ENCODE measurements at places on chromosomes 4 and X.

GRCh38 chrX:136868283-136869055 is 12.1 kb downstream of the RBMX start:
- H3K4me3 ChIP-seq = no peak overlapping the region
- H3K27ac ChIP-seq = no peak overlapping the region
- DNase-seq = no peak
- H3K36me3 ChIP-seq = peaks cover 21% of the 10 kb centered on the region
- no peaks in the 10 kb centered on the region for H3K4me1 ChIP-seq
- H3K27me3 ChIP-seq = no peaks in the 10 kb centered on the region

DNA sequence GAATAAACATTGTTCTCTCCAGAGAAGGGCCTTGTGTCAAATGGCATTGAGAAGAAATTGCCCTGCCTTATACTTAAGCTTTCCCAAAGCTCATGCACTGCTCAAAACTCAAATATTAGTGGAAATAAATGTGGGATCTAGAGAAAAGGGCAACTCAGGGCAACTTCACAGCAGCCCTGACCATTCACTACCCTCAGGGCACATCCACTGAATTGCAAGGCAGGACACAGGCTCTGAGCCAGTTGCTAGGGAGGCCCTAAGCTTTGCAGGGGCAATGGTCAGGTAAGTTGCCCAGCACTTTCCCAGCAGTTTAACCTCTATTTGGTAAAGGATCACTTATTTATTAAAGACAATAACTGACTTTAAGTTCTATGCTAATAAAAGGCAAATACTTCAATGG is 255.3 kb upstream of the TEX13A start:
- no peaks in the 10 kb centered on the region for H3K27me3 ChIP-seq
- H3K4me1 ChIP-seq = no peaks in the 10 kb centered on the region
- no peak overlapping the region for H3K4me3 ChIP-seq
- H3K36me3 ChIP-seq = no peaks in the 10 kb centered on the region

- H3K27me3 ChIP-seq = no peaks in the 10 kb centered on the region
- DNase-seq = no peak
- H3K4me3 ChIP-seq = peak overlapping the region; percentile 8
- no peak overlapping the region for H3K27ac ChIP-seq
- no peaks in the 10 kb centered on the region for H3K36me3 ChIP-seq
These were observed 925.6 kb downstream of the SH3BGRL start for GRCh38 chrX:82127228-82128123.

DNA sequence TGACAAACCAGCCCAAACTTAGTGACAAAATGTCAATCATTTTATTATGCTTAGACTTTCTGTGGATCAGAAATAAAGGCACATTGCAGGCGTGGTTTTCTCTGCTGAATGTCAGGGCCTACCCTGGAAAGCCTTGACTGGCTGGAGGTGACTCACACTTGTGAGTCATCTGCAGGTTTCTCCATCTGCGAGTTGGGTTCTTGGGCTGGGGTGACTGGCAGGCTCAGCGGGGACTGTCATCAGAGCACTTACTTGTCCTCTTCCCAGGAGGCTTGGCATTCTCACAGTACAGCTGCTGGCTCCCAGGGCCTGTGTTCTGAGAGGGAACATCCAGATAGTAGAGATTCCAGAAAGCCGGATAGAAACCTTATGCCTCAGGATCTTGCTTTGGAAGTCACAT is 153.8 kb upstream of the AGA start:
- H3K4me3 ChIP-seq = no peak overlapping the region
- no peak for DNase-seq
- no peaks in the 10 kb centered on the region for H3K27me3 ChIP-seq
- no peaks in the 10 kb centered on the region for H3K36me3 ChIP-seq
- no peak overlapping the region for H3K27ac ChIP-seq
- no peaks in the 10 kb centered on the region for H3K4me1 ChIP-seq

DNA sequence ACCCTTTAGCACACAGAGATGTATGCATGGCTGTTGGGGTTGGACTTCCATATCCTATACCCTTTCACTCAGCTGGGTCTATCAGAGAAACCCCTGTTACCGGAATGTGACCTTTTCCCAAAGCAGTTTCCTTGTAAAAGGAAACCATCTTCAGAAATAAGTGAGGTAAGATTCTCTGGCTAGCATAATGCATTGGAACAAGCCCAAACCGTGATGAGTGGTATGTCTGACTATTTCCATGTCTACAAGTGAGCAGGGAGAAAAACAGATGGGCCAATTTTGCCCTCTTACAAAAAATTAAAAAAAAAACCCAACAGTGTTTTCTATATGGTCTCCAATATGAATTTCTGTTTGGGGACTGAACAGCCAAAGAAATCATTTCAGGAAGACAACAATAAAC is 283.9 kb downstream of the SMARCA1 start:
- no peak for DNase-seq
- no peak overlapping the region for H3K27ac ChIP-seq
- H3K4me1 ChIP-seq = no peaks in the 10 kb centered on the region
- no peaks in the 10 kb centered on the region for H3K36me3 ChIP-seq
- no peak overlapping the region for H3K4me3 ChIP-seq

GRCh38 chrX:10178866-10179463 is 22.2 kb downstream of the CLCN4 start:
- H3K36me3 ChIP-seq = no peaks in the 10 kb centered on the region
- no peaks in the 10 kb centered on the region for H3K27me3 ChIP-seq
- DNase-seq = no peak
- H3K27ac ChIP-seq = no peak overlapping the region
- no peaks in the 10 kb centered on the region for H3K4me1 ChIP-seq

- H3K4me3 ChIP-seq = no peak overlapping the region
- DNase-seq = no peak
- H3K4me1 ChIP-seq = no peaks in the 10 kb centered on the region
- H3K36me3 ChIP-seq = no peaks in the 10 kb centered on the region
- no peaks in the 10 kb centered on the region for H3K27me3 ChIP-seq
- no peak overlapping the region for H3K27ac ChIP-seq
These were observed 78.1 kb downstream of the NDST3 start for GRCh38 chr4:118112117-118113046.

GRCh38 chr4:26558166-26558895 is 25.6 kb upstream of the TBC1D19 start:
- H3K4me1 ChIP-seq = no peaks in the 10 kb centered on the region
- no peak for DNase-seq
- H3K36me3 ChIP-seq = no peaks in the 10 kb centered on the region
- H3K27me3 ChIP-seq = no peaks in the 10 kb centered on the region
- no peak overlapping the region for H3K4me3 ChIP-seq

GRCh38 chr4:183903021-183903760 is 1.9 kb upstream of the STOX2 start:
- H3K27ac ChIP-seq = no peak overlapping the region
- H3K27me3 ChIP-seq = peaks cover 11% of the 10 kb centered on the region
- no peaks in the 10 kb centered on the region for H3K36me3 ChIP-seq
- no peak overlapping the region for H3K4me3 ChIP-seq

GRCh38 chrX:155893521-155893920 is 12.4 kb downstream of the VAMP7 start:
- H3K27me3 ChIP-seq = no peaks in the 10 kb centered on the region
- no peak overlapping the region for H3K4me3 ChIP-seq
- DNase-seq = no peak

- no peak overlapping the region for H3K27ac ChIP-seq
- H3K27me3 ChIP-seq = no peaks in the 10 kb centered on the region
- H3K36me3 ChIP-seq = peaks cover 12% of the 10 kb centered on the region
- peaks cover 19% of the 10 kb centered on the region for H3K4me1 ChIP-seq
- H3K4me3 ChIP-seq = peak overlapping the region; percentile 23
- no peak for DNase-seq
These were observed 11.8 kb downstream of the CASP6 start for GRCh38 chr4:109691411-109691920.

Data from CD8-positive, alpha-beta memory T cell (primary cell).